ENCODE measurements at places on chromosomes 1 and 21. TPM values are rescaled to one million over a fixed set of nuclear protein-coding genes. Genes with fewer than 3 reads are reported as not detected.
A peak's percentile ranks its signal among the peaks of the same experiment; 100 is the strongest.

ANGPTL3 gene
- not detected for total RNA-seq

FMO2 gene
- total RNA-seq: 1.0 TPM

- no peaks in the 10 kb centered on the region for H3K27me3 ChIP-seq
- no peak for DNase-seq
- H3K36me3 ChIP-seq: no peaks in the 10 kb centered on the region
- peak overlapping the region; percentile 29 for H3K27ac ChIP-seq
- H3K4me1 ChIP-seq: peaks cover 11% of the 10 kb centered on the region
These were observed 119.2 kb downstream of the ITSN1 start for GRCh38 chr21:33761441-33762036.

DNA sequence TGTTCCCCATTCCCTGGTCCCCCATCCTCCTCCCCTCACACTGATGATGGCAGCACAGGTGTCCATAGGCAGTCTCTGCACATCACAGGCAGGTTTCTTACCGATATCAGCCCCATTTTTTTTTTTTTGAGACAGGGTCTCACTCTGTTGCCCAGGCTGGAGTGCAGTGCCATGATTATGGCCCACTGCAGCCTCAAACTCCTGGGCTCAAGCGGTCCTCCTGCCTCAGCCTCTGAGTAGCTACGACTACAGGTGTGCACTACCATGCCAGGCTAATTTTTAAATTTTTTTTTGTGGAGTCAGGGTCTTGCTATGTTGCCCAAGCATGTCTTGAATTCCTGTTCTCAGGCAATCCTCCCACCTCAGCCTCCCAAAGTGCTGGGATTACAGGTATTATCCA is 28.9 kb upstream of the SDHB start:
- no peak overlapping the region for H3K4me3 ChIP-seq
- no peaks in the 10 kb centered on the region for H3K36me3 ChIP-seq
- H3K27ac ChIP-seq: peak overlapping the region; percentile 65

- DNase-seq: peak; percentile 93
- no peaks in the 10 kb centered on the region for H3K36me3 ChIP-seq
- H3K27me3 ChIP-seq: no peaks in the 10 kb centered on the region
- peak overlapping the region; percentile 95 for H3K4me3 ChIP-seq
- peaks cover 71% of the 10 kb centered on the region for H3K4me1 ChIP-seq
These were observed 562 bp downstream of the MAP7D1 start for GRCh38 chr1:36156329-36157114.

- no peak overlapping the region for H3K27ac ChIP-seq
- no peaks in the 10 kb centered on the region for H3K36me3 ChIP-seq
- no peak overlapping the region for H3K4me3 ChIP-seq
- H3K4me1 ChIP-seq: no peaks in the 10 kb centered on the region
These were observed 2.3 kb downstream of the ADAM30 start for GRCh38 chr1:119893827-119894700.
